Calu3 (cell line): ENCODE measurements at places on chromosomes 2 and 18. TPM values are rescaled to one million over a fixed set of nuclear protein-coding genes. Genes with fewer than 3 reads are reported as not detected.
A peak's percentile ranks its signal among the peaks of the same experiment; 100 is the strongest.

DNA sequence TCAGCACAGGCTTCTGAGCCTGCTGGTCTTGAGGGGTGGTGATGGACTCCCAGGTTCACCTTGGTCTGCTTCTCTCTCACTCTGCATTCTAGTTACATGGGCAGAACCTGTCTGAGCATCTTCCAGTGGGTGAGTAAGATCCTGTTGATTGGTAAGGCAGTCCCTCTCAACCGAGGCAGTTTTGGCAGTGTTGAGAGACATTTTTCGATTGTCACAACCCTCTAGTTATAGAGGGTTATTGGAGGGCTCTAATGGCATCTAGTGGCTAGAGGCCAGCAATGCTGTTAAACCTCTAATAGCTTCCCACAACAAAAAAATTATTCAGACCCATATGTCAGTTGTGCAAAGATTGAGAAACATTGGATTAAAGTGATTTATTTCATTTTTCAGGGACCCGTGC lies 9.3 kb upstream of the MGAT5 start:
- no peak for DNase-seq

- no peak for DNase-seq
These were observed 2.6 kb downstream of the NRP2 start for GRCh38 chr2:205684871-205685313.

DNA sequence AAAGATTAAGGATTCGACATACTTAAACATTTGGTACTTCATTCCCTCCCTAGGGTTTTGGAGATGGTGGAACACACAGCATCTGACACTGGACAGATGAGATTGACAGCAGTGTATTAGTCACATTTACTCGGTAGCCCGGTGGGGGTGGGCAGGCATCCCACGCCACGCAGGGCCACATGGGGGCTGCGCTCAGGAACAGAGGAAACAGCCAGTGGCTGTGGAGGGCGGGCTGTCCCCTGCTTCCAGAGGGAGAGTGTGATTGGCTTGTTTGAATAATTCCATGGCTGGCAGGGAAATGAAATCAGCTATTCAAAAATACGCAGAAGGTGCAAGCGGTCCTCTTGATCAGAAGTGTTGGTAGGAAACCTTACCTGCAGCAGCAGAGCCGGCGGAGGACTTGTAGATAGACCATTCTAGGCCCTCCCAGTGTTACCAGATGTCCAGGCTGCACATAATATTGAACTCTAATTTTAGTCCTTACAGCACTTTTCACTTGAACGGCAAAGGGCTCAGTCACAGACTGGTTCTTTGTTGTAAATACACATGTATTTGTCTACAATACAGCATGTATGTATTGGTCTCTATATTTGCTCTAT lies 18.5 kb upstream of the SP140L start:
- DNase-seq, result no peak

GRCh38 chr2:67899187-67899586 lies 163.6 kb downstream of the C1D start:
- no peak for DNase-seq

GRCh38 chr2:100242891-100243619 lies 79.2 kb downstream of the LONRF2 start:
- peak; percentile 75 for DNase-seq

- no peak for DNase-seq
These were observed 79.2 kb downstream of the NDUFA10 start for GRCh38 chr2:239945751-239946561.

GRCh38 chr2:95350774-95351597 lies 51.5 kb upstream of the FAHD2A start:
- DNase-seq, result no peak

GRCh38 chr2:185813707-185814106 lies 75.1 kb downstream of the FSIP2 start:
- DNase-seq, result no peak

DNA sequence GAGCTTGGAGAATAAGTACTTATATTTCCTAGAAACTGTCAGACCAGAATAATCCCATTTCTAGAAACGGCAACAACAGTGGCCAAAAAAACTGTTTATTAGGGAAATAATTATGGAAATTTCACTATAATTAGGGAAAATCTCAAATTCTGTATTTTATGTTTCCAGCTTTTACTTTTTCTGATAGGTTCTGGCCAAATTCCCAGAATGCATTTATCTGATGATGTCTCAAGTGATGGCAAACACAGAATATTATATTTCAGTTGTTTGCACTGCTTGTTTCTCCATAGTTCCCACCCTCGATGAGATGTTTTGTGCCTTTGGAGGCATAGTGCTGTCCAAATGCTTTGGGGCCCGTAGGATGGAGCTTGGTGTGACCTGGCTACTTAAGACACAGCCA lies 66.9 kb downstream of the AFF3 start:
- no peak for DNase-seq

- no peak for DNase-seq
These were observed 71.1 kb downstream of the RNF152 start for GRCh38 chr18:61821748-61822147.

DNA sequence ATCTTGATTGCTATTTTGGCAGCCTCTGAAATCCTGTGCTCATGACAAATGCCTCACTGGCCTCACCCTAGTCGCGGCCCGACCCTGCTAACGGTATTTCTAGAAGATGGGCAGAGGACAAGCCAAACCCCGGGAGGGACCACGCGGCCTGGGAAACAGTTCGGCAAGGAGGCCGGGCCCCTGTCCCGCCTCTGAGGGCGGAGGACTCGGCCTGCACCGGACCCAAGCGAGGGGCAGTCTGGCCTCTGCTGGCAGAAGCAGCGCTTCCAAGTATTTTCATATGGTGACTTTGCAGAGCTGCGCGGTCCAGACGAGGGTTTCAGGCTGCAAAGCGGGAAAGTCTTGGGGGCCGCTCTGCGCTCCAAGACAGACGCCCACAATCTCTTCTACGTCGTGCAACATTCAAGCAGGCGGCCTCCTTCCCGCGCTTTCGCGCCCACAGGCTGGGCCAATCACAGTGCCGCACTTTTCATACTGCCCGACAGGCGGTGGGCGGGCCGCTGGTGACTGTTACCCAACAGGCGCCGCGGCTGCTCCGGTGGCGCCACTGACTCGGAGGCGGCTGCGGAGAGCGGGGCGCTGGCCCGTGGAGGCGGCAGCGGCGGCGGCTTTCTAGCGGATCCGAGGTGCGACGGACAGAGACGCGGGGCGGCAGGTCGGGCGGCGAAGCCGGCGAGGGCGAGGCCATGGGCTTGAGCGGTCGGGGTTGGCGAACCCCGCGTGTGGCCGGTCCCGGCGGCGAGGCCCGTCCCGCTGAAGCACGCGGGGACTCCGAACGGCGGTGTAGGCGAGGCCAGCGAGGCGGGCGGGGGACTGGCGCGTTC lies at the start of gene RBM44:
TSS of gene RBM44 (plus strand) at position 544 of the 824 bp plus-strand sequence. CDS start 14,831 bp downstream, outside the sequence.
- no peak for DNase-seq

DNA sequence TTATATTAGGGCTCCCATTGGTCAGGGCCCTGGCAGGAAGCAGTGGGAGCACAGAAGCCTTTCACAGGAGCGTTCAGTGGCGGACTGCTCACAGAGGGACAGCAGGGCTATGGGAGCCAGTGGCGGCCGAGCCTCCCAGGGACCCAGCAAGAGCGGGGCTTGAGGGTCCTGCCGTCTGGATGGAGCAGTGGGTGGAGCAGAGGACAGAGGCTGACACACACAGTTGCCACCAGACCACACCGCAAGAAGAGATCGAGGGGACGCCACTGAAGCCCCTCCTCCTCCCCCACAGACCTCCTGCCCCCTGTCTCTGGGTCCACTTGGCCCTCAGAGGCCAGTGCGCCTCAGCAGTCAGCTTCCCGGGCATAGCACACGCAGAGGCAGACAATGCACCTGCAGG lies 39.3 kb downstream of the SALL3 start:
- no peak for DNase-seq

DNA sequence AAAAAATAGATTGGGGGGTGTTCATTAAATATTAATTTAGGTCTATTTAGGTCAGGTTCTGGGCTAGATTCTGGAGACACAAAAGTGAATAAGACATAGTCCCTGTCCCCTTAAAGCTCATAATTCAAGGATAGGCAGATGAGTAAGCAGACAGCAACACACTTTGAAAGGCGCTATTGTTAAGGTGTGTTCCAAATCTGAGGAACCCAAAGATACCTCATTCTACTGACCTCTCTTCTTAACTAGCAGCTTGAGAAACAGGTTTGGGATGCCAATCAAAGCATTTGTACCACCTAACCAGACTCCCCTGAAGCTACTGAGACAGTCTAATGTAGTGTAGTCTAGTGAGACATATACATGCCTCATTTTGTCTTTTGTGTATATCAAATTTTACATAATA lies 34.8 kb downstream of the SEMA4F start:
- no peak for DNase-seq

DNA sequence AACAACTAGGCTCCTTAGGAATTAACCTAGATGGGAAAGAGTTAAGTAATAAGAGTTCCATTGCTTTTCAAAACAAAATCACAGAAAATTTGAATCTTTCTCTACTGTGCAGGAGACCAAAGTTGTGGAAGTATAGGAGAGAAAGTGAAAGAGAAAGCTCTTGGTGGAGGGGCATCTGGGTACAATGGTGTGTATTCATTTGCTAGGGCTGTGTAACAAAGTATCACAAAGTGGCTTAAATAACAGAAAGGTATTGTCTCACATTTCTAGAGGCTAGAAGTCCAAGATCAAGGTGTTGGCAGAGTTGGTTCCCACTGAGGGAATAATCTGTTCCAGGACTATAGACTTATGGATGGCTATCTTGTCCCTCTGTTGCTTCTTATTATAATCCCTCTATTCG lies 50.5 kb upstream of the GORASP2 start:
- DNase-seq, result no peak

GRCh38 chr2:22673529-22673928 lies 711.5 kb upstream of the KLHL29 start:
- no peak for DNase-seq

GRCh38 chr2:196961889-196962288 lies 35.4 kb upstream of the PGAP1 start:
- no peak for DNase-seq

GRCh38 chr2:101018934-101019333 lies 16.8 kb downstream of the RPL31 start:
- DNase-seq, result no peak

DNA sequence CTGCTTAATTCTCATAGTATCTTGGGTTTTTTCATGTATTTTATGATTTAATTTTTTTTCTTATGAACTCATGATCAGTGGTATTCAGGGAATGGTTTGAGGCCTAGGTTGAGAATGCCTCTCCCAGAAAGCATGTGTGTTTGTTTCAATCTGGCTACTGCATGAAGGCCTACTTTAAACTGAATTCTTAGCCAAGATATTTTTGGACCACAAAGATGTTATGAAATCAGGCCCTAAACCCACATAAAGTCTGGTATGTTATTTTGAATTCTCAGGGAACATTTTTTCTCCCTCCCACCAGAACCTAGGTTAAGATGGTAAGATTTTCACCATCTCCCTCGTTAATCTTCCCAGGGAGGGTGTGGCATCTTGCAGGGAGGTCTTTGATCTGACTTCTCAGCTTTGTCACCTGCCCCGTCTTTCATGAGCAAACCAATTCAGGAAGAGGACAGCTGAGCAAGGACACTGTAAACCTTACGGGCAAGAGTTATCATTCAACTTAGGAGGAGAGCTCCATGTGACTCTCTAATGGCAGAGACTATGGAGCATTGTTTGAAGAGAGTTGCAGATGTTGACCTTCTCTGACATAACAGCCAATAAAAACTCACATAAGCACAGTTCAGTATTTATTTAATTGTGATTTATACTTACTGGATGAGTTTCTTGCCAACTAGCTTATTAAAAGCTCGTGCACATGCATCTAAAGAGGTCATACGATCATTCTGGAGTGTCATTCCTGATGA lies 21.3 kb upstream of the ACKR3 start:
- DNase-seq, result no peak

GRCh38 chr2:158414538-158414937 lies 42.0 kb downstream of the CCDC148 start:
- DNase-seq, result no peak

DNA sequence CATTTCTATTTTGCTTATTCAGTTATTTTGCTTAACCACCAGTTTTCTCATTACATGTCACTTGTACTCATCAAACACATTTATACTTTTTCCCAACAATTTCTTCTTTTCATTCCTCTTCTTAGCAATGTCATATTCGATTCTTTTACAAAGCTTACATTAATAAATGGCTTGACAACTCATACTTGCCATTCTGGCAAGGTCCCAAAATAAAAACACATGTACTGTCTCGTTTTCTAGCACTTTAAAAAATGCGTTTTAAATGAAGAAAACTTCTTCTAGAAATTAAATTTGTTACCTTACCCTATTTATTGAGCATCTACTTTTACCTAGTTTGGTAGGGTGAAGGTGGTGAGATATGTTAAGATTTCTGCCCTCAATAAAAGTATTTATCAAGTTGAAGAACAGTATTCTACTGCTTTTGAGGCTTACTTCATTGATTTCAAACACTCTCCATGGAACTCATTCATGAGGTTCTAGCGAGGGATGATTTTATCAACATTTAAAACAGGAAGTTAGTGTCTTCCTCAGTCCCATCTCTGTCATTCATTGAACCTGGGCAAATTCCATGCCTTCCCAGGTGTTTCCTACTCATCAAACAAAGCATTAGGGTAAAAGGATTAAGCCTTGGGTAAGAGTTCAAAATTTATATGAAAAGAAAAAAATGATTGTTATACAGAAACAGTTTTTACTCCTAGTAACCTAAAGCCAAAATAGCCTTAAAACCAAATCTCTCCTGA lies 52.6 kb downstream of the CALCRL start:
- DNase-seq, result no peak

DNA sequence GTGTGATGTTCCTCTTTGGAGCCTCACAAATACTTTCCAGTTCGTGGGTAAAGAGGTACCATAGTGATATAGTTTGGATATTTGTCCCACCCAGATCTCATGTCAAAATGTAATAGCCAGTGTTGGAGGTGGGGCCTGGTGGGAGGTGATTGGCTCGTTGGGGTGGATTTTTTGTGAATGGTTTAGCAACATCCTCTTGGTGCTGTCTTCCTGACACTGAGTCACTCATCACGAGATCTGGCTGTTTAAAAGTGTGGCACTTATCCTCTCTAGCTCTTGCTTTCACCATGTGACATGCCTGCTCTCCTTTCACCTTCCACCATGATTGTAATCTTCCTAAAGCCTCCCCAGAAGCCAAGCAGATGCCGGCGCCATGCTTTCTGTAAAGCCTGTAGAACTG lies 3.0 kb upstream of the CCDC93 start:
- no peak for DNase-seq

GRCh38 chr2:226466589-226466988 lies 333.0 kb downstream of the IRS1 start:
- DNase-seq, result no peak

DNA sequence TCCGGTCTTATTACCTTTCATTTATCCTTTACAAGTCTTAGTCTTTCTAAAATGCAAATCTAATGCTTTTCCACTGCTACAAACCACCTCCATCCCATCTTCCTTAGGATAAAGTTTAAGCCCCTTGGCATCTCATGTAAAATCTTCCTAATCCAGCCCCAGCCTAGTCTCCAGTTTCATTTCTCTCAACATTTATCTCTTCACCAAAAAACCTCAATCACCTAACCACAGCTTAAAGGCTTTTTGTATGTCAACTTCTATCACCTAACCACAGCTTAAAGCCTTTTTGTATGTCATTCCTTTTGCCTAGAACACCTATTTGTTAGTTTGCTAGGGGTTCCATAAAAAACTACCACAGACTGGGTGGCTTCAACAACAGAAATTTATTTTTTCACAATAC lies 4.2 kb downstream of the TRAK2 start:
- DNase-seq, result no peak

GRCh38 chr2:101958061-101958460 lies 33.7 kb upstream of the IL1R2 start:
- DNase-seq, result no peak

Gene RESP18
- total RNA-seq, result not detected in 2 replicates

Gene SLC9A4
- 0.12 and 0.22 TPM in 2 replicates for total RNA-seq

Gene PTGR3
- total RNA-seq, result 30.2 and 31.7 TPM in 2 replicates

Gene AMER3
- total RNA-seq, result not detected in 2 replicates

Gene NMUR1
- not detected in 2 replicates for total RNA-seq

Gene FBXO36
- total RNA-seq, result 0.42 and 0.83 TPM in 2 replicates
